ENCODE measurements at places on chromosomes 7 and 10.

- no peak for DNase-seq
These were observed 36.8 kb downstream of the PPIF start for GRCh38 chr10:79383974-79384606.

DNA sequence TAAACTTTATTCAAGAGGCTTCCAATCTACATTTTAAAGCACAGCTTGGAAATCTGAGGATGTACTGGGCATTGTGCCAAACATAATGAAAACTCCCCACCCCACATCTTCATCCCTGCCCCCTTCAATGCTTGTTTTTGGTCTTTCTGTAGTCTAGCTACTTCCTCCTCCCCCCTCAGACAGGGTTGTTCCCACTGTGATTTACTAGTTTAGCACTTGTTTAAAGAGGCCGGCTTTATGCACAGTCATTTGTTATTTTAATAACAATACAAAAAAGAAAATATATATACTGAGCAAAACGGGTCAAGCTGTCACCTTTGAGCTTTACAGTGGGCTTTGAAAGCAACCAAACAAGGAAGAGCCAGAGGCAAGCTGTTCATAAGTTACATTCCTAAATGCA is 132.6 kb downstream of the CHRM2 start:
- DNase-seq, result no peak

DNA sequence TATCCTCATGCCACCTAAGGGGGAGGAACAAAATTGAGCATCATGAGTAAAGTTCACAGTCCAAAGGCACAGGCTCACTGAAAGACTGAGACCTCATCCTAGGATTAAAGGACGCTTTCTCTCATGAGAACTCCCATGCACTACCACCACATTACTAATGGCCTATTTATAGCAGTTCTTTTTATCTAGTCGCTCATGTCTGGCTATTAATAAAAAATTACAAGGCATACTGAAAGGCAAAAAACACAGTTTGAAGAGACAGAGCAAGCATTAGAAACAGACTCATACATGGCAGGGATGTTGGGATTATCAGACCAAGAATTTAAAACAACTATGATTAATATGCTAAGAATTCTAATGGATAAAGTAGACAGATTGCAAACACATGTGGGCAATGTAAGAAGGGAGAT is 46.0 kb upstream of the CDK13 start:
- DNase-seq, result no peak

- DNase-seq, result no peak
These were observed 2.2 kb upstream of the RSU1 start for GRCh38 chr10:16819436-16819835.

- DNase-seq, result no peak
These were observed 18.4 kb upstream of the KLF6 start for GRCh38 chr10:3803295-3803926.

GRCh38 chr10:78806681-78807221 is 262.0 kb upstream of the ZMIZ1 start:
- no peak for DNase-seq

DNA sequence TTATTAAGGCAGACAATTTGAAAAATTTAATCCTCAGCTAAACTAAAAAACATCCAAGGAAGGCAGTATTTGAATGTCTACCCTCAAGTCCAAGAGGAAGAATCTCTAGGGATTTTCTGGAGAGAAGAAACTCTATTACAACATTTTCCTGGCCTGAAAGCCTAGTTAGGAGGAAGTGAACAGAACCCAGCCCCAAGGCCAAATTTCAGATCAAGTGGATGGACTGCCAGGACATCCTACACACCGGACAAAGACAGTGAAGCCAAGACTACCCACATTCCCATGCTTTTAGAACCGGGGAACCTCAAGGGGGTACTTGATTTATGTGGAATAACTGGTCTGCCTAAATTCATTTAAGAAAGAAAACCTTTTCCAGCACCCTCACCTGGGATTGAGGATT is 108.9 kb upstream of the MEOX2 start:
- DNase-seq, result no peak

GRCh38 chr10:15241306-15241705 is 72.8 kb upstream of the NMT2 start:
- DNase-seq, result no peak

DNA sequence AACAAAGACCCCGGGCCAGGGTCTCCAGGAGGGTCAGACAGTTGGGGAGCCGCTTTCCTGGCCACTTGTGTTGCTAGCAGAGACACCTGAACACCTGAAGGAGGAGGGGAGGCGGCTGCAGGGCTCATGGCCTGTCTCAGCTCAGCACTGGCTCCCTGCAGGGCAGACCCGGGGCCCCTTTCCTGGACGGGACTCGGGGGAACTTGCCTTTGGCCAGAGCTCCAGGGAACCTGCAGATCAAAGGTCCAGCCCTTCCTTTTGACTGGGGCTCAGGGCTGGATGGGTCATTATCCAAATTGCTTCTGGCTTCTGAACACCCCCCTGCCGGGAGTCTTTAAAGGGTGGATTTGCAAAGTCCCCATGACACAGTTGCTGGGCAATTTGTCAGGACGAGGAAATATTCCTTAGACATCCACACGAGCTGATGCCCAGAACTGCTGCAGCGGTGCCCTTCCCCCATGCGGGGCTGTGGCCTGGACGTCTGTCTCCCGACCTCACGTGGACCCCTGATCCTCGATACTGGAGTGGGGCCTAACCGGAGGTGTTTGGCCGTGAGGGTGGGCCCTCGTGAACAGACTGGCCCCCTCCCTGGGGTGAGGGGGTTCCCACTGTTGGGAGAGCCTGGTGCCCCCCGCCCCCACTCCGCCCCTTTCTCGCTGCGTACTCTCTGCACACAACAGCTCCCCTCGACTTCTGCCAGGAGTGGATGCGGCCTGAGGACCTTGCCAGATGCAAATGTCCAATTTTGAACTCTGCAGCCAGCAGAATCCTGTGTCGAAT is 194.3 kb downstream of the ELFN1 start:
- DNase-seq, result no peak

DNA sequence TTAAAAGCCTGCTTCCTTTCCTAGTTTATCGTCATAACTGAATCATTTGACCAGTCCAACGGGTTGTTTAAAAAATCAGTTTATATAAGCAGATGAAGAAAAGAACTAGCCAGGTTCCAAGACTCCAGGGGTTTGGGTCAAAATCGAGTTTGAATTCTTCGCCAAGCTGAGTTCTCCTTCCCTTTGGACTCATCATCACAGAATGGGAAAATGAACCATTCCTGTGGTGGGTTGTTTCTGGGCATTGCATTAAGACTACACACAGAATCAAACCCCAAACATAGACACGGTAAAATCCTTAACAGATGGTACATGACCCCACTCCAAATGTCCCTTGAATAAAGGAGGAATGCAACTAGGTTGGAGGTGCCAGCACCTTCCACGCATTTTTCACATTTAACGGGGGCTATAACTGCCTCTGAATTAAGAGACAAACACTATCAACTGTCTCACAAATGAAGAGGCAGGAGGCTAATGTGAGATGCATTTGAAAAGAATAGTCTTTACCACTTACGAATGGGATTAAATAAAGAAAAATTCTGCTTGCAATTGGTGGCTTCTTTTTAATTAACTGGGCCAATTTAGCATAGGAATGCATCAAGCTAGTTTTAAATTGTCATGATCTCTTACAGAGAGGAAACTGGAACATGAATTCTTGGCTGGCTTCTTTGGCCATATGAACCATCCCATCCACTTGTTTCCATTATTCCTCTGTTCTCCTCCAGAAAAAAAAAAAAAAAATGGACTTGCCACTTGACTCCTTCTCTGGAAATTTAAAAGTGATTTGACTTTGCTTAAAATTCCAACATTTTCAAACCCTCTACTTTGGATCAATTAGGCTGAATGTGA is 61.1 kb downstream of the CHST15 start:
- DNase-seq, result no peak

- no peak for DNase-seq
These were observed 240.9 kb downstream of the THSD7A start for GRCh38 chr7:11591055-11591633.

GRCh38 chr7:408751-409311 is 110.8 kb downstream of the PDGFA start:
- no peak for DNase-seq

- DNase-seq, result no peak
These were observed 284.9 kb upstream of the VWC2 start for GRCh38 chr7:49488573-49488972.

DNA sequence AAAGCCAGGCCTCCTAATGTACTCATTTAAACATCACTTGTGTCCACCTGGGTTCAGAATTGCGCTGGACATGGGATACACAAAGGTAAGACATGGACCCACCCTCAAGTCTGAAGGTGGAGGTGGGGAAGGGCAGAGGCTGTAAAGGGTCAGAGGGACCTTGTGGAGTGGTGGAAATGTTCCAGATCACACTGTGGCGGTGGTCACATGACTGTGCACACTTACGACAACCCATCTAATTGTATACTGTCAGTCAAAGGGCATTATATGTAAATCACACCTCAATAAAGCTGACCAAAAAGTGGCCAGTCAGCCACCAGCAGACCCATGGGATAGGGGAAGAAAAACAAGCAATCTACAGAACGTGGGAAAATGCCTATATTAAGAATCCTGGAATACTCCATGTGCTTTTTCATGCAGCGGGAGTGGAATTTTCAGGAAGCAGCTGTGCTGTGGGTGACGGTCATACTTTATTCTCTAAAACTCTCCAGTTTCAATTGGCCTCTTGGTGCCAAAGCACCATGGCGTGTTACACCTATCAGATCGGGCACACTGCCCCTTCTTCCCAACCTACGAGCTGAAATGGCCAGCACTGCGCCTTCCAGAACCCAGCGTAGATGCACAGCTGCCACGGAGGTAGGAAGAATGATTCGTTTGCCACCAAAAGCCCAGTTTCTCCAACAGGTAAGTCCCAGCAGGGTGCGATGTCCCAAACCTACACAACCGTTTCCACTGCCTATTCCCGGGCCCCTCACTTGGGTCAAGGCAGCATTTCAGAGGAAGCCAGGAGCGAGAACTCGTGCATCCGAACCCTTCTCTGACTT is 69.8 kb downstream of the PRKAG2 start:
- DNase-seq, result no peak

GRCh38 chr7:69510114-69510513 is 88.2 kb upstream of the AUTS2 start:
- no peak for DNase-seq

DNA sequence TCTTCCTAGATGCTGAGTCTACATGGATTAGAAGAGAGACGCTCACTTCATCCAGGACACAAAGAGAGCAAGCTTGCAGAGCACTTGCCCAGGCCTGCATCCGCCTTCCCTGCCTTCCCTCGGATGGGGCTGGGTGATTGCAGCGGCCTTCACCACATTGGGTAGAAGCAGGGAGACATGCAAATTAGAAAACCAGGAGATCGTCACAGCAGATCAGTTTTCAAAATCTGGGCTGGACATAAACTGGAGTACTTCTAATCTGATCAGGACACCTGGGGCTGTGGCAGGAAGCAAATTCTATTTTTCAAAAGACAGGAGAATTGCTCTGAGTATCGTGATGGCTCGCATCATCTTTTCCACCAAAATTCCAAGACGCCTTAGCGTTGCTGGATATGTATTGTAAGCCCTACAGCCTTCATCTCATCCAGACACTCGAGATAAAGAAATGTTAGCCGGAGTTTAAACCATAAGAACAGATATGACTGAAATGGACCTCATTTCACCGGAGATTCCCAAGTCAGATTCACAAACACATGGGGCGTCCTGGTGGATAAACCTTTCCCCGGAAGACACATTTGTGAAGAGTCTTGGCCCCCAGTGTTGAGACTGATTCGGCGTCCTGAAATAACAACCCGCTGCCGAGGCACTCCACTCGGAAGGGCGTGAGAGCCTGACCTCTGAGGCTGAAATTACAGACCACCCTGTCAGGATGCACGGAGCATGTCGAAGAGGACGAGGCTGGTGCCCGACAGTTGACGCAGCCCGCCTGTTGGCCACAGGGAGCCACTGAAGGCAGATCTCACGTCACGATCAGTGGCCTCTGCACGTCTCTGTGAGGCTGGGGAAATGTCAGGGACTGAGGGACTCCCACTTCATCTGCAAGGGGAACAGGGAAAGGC is 91.2 kb upstream of the PARD3 start:
- DNase-seq, result no peak

- no peak for DNase-seq
These were observed 787 bp downstream of the MAGI2 start for GRCh38 chr7:79452495-79453265.

DNA sequence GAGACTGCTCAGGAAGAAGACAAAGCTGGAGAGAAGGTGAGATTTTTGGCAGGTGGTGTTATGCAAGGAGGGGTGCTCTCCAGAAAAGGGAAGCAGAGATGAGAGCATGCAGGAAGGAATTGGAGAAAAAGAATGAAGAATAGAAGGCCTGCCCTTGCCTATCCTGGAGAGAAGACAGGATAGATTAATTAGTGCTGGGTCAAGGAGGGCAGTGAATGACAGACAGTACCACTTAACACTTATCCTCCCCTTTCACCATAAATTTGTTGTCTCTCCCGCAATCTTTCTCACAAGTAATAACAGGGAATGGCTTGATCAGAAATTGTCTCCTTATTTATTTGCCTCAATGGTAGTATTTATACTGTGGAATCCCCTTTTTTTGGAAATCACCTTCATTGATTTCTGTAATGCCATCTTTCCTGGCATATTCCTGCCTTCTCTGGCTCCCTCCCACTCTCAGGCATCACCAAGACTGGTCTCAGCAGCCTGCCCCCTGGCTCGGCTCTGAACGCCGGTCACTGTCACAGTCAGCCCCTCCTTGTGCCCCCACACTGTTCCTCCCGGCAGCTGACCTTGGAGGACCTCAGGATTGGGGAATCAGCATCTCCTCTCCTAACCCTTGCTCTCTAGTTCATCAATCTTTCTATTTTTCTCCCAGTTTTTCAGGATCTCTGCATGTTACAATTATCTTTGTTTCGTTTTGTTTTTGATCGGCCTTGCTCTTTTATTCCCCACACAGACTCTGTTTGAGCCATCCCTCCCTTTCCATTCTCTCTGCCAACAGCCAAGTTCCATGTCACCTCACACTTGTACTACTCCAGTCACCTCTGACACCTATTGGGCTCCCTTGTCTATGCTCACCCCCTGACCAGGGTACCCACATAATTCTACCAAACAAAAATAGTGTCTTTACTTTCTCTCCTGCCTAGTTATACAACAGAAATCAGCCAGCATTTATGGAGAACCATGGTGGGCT is 294.2 kb downstream of the PLXDC2 start:
- DNase-seq, result no peak

- no peak for DNase-seq
These were observed 68.5 kb upstream of the SHH start for GRCh38 chr7:155880721-155881120.

DNA sequence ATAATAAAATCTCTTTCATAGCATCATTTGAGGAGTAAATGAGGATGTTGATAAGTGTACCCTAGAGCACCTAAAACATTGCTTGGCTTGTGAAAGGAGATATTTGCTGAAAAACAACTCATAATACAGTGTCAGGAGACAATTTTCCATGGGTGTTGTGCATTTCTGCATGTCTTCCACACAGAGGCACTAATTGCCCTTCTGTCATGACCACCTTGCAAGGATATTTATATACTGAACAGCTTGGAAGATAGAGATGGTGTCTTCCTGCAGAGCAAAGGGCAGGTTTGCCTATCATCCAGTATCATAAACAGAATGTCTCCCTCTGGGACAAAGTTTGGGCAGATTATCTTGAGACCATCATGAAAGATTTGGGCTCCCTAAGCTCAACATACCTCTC is 495.2 kb upstream of the LRRN3 start:
- DNase-seq, result no peak
